ENCODE measurements at places on chromosomes 16 and 17.

DNA sequence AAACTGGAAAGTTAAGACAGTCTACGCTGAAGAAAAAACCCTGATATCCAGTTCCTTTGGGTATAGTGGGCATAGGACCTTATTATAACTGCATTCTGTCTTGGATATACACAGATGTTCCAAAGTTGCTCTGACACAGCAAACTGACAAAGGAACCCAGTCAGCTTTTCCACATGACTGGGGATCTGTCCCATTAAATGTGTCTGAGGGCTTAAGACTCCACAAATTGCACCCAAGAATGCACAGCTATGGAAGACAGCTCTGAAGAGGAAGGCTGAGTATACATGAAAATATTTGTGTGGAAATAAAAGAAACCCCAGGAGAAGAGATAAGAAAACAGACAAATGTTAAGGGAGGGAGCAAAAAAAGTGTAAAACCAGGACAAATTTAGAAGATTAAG is 114.1 kb downstream of the SPAG9 start:
- DNase-seq, result no peak

DNA sequence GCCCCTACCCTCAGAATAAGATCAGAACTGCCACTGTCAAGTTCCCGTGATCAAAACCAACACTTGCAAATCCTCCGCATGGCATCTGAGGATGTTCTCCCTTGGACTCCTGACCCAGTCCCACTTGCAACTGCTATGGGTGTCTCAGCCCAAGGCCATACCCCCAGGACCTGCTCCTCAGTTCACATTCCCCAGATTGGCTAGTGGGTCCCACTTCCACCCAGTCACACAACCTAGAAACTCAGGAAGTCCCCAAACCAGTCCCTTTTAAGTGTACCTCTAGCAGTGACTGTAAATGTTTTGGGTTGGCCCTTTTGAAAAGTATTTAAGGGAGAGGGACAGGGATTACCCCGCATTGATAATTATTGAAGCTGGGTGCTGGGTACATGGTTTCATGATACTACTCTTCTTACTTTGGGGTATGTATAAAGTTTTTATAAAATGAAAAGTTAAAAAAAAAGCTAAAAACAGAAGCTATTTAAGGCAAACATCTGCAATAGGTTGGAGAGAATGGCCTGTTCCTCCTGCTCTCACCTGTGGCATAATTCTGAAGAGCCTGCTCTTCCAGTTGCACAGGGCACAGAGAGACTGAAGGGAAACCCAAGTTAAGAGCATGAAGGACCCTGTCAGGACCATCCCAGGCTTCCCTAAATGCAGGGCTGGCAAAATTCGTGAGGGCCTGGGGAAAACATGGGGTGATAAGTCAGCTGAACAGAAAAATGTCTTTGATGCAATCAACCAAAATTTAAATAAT is 42.5 kb downstream of the ERN1 start:
- DNase-seq, result no peak

- DNase-seq, result no peak
Observed at GRCh38 chr16:85350973-85351372, 238.7 kb upstream of the CIBAR2 start.

DNA sequence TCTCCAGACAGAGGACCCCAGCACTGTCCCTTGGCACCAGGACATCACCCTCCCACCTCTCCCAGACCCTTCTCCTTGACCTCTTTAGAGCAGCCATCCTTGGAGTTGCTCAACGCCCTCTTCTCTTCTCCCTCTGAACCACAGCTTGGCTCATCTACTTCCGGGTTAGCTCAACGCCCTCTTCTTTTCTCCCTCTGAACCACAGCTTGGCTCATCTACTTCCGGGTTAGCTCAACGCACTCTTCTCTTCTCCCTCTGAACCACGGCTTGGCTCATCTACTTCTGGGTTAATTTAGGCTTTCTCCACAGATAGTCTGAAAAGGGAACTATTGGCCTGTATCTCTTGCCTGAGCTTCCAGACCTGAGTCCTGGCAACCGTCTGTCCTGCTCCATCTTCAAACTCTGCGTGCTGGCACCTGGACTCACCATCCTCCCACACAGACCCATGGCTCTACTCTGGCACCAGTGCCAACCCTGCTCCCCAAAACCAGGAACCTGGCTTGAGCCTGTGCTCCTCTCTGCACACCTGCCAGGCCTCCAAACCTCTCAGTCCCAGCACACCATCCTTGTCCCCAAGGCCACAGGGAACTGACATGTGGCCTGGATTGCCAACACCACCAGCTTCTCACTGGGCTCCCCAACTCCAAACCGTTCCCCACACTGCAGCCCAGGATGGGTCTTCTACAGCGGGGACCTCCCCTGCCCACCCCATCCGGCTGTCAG is 25.3 kb upstream of the FAAP100 start:
- DNase-seq, result no peak

DNA sequence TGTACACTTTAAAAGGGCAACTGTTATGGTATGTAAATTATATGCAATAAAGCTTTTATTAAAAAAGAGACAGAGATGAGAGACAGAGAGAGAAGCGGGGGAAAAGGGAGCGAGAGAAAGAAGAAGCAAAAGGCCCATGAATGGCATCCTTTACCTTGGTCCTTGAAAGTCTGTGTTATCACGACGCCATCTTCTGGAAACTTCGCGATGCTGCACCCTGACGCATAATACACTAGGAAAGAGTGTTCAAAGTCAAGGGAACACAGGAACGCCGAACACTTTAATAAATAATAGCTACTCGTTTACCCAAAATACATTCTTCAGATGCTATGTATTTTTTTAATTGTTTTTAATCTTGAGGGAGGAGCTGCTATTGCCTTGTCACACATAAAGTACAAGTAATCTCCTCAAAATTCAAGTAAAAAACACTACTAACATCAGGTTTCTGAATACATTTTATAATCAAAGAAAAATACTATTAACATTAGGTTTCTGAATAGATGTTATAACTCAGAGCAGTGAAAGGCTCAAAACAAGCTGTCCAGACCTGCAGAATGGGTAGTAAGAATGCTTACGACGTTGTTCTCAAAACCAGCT is 23.0 kb upstream of the SLC38A8 start:
- DNase-seq, result no peak

- no peak for DNase-seq
Observed at GRCh38 chr17:33290253-33290652, 2.8 kb downstream of the ASIC2 start.

Data from right renal pelvis (tissue), 4 donors.